ENCODE measurements at places on chromosomes 13 and 19.

- DNase-seq: no peak
Measured at GRCh38 chr13:112441779-112442310, 65.7 kb downstream of the SPACA7 start.

GRCh38 chr19:5575590-5575989, 7.8 kb upstream of the TINCR start:
- DNase-seq: no peak

DNA sequence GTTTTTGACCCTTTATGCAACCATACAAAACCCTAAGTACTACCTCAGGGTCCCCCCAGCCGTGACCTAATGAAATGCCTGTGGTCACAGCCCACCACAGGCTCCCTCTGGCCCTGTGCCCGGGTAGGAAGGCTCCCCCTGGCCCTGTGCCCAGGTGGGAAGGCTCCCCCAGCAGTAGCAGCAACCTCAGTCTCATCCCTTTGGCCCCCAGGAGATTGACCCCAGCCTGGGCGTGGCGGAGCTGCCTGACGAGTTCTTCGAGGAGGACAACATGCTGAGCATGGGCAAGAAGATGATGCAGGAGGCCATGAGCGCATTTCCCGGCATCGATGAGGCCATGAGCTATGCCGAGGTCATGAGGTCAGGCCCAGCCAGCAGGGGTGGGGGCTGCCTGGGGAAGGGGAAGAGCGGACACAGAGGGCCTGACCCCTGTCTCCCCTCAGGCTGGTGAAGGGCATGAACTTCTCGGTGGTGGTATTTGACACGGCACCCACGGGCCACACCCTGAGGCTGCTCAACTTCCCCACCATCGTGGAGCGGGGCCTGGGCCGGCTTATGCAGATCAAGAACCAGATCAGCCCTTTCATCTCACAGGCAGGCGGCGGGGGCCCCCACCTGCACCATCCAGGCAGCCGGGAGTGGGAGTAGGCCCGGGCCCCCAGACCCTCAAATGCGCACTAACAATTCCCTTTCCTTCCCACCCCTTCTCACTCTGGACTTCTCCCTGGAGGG, 6.3 kb upstream of the BEST2 start:
- DNase-seq: no peak

DNA sequence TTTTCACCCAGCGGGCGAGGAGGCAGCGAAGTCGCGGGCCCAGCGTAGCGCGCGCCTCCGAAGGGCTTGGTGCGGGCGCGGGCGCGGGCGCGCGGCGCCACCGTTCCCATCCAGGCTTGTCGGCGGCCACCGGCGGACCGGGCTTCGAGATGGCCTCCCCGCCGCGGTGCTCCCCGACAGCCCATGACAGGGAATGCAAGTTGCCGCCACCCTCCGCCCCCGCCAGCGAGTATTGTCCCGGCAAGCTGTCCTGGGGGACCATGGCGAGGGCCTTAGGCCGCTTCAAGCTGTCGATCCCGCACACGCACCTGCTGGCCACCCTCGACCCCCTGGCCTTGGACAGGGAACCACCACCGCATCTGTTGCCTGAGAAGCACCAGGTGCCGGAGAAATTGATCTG, at the start of gene WDR88:
WDR88 (plus strand) TSS at position 94 of the 400 bp plus-strand sequence; CDS start at position 150, 56 bp downstream.
- DNase-seq: no peak
